ENCODE measurements at places on chromosomes 4 and X. TPM values are rescaled to one million over a fixed set of nuclear protein-coding genes. Genes with fewer than 3 reads are reported as not detected.

Gene NDNF
- not detected for total RNA-seq

Gene TMEM271
- not detected for total RNA-seq

Gene PAGE1
- total RNA-seq: not detected

Gene FAT4
- total RNA-seq: 1.4 TPM

Gene BEX5
- total RNA-seq: 0.92 TPM
